ENCODE measurements at places on chromosomes 3 and 15.

- DNase-seq: no peak
Measured at GRCh38 chr3:15318661-15319060, 13.7 kb downstream of the SH3BP5 start.

GRCh38 chr15:79067072-79067833 lies 23.3 kb downstream of the RASGRF1 start:
- no peak for DNase-seq

DNA sequence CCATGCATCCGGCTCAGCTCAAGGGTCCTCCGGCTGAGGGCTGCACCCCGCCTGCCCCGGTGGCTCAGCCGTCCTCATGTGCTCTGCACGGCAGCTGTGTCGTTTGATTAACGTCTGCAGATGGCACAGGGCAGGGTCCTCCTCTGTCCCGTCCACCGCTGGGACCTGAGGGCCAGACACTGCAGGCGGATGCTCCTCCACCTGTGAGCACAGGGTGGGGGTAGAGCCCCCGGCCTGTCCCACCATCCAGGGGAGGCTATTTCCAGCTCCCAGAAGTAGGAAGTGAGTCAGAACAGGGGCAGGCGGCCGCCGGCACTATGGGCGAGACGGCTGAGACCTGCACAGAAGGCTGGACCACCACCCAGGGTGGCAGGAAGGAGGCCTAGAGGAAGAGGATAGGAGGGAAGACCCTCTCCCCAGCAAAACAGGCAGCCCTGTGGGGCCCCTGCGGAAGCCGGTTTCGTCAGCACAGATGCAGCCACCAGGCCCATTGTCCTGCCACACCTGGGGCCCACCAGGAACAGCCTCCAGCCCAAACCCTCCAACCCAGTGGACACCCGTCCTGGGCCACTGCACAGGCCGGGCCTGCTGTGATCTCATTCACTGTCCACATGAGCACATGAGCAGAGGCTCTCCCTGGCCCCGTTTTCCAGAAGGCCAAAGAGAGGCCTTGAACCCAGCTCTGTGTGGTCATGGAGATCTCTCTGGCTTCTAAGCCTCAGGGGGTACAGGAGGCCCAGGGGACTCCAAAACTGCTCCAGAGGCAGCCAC lies 12.6 kb upstream of the PLXND1 start:
- DNase-seq: no peak

DNA sequence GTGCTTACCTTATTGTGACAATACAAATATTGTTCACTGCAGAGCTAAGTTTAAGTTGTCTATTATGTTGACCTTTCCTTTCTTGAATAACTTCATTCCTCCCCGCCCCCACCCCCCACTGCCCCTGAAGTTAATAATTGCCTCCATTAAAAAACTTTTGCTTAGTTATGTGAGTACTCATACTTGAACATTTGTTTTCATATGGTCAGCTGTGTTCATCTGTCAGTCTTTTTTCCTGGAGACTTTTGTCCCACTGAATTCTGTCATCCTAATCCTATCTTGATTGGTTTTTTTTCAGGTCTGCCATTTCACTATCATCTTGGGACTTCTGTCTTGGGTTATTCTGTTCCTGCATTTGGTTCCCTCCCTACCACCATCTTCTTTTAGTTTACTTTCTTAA lies 8.5 kb downstream of the SLC25A36 start:
- no peak for DNase-seq

- DNase-seq: no peak
Measured at GRCh38 chr3:44359146-44359751, 20.7 kb downstream of the TCAIM start.

GRCh38 chr3:7787871-7788828 lies 713.5 kb upstream of the LMCD1 start:
- no peak for DNase-seq

DNA sequence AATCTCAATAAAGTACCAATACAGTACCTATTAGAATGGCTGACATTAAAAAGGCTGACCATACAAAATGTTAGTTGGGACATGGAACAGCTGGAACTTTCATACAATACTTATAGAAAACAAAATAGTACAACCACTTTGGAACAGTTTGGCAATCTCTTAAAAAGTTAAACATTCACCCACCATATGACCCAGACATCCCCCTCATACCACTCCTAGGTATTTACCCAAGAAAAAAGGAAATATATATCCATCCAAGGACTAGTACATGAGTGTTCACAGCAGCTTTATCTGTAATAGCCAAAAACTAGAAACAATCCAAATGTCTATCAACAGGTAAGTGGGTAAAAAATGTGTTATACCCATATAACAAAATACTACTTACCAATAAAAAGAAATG lies 25.2 kb upstream of the ARF4 start:
- no peak for DNase-seq

GRCh38 chr3:67463656-67464055 lies 190.8 kb downstream of the SUCLG2 start:
- no peak for DNase-seq

GRCh38 chr3:43178891-43179366 lies 73.0 kb upstream of the POMGNT2 start:
- no peak for DNase-seq

GRCh38 chr3:159884661-159885402 lies 103.8 kb upstream of the IL12A start:
- no peak for DNase-seq

DNA sequence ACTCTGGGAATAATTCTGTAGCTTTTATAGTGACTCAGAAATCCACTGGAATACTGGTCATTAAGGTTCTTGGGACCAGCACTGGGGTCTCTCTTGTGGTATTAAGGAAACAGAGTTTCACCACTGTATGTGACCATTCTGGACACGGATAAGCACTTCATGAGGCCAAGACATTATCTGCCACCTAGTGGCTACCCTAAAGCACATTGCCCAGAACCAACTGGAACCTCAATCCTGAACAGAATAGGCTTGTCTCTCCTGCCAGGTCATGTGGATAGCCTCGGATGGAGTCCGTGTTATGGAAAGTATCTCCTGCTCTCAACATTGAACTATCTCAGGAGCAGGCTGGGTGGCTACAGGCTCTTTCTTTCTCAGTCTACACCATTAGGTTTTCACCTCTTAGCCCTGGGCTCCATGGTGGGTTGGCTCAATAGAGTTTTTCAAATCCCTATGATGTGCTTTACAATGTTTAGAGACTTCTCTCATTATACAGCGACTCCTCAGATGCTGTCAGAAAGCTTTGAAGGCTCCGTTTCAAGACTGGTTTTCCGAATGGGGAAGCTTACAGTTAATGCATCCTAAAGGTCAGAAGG lies 167.6 kb upstream of the ST8SIA2 start:
- DNase-seq: no peak

DNA sequence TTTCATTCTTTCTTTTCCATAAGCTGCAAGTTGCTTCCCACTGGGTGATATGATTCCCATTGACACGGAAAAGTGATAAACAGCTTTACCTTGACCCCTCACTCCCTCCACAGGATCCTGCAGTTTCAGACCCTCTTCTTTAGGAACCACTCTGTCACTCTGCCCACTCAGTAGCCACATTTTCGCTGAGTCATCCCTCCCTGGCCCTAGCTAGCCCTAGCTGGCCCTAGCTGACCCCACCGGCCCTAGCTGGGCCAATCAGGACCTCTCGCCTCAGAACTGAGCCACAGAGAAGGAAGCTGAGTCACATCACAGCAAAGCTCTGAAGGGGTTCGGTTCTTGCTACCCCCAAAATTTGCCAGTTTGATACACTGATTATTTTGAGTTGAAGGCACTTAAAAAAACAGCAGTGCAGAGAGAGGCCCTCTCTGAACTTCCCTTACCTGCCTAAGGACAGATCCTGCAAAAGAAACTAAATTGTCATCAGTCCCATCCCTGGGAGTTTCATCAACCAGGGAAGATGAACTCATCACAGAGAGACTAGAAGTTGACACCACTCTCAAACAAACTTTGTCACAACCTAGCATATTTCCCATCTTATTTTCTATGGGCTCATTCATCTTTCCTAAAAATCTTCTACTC lies 233.5 kb upstream of the PROK2 start:
- no peak for DNase-seq

DNA sequence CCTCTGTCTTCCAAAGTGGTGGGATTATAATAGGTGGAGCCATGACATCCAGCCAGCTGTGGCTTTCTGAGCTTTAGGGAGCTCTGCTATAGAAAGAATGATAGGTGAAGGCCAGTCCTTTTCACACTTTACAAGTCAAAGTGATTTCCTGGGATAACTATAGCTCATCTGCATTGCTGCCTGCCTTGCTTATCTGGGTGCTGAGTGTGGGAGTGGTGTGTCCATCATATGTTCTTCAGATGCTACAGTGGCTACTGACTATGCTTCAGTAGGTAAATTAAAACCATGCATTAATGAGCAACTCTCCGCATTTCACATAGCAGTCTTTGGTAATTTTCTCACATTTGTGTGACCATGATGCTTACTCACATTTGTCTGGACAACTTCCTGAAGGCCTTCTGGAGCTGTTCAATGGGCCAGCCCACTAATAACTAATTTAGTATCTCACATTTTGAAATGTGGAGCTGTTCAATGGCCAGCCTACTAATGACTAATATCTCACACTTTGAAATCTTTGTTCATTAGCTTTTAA lies 23.4 kb downstream of the RHOA start:
- DNase-seq: no peak

Measured in cortex of kidney (tissue), 1 donor.